ENCODE measurements at places on chromosomes 16 and 17.

DNA sequence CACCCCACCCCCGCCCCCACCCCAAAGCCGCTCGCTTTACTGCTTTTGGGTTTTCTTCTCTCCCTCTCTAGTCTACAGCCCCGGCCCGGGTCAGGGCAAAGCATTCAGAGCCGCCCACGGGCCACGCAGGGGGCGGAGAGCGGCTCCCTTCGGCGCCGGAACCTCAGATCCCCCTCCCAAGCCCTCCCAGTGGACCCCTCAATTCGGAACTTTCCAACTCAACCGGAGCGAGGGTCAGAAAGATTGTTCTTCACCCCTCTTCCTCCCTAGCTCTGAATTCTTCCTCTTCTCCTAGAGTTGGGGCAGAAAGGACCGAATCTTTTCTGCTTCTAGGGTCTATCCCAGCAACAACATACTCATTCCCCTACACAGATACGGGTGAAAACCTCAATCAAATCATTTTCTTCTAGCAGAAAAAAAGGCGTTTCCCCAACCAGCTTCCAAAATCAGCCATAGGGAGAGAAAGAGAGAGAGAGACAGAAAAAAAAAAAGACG is 1.0 kb downstream of the HOXB2 start:
- DNase-seq = no peak

- DNase-seq = no peak
These were observed 17.4 kb downstream of the CA4 start for GRCh38 chr17:60167065-60167741.

- no peak for DNase-seq
These were observed 512.4 kb upstream of the CDH11 start for GRCh38 chr16:65634291-65634690.

DNA sequence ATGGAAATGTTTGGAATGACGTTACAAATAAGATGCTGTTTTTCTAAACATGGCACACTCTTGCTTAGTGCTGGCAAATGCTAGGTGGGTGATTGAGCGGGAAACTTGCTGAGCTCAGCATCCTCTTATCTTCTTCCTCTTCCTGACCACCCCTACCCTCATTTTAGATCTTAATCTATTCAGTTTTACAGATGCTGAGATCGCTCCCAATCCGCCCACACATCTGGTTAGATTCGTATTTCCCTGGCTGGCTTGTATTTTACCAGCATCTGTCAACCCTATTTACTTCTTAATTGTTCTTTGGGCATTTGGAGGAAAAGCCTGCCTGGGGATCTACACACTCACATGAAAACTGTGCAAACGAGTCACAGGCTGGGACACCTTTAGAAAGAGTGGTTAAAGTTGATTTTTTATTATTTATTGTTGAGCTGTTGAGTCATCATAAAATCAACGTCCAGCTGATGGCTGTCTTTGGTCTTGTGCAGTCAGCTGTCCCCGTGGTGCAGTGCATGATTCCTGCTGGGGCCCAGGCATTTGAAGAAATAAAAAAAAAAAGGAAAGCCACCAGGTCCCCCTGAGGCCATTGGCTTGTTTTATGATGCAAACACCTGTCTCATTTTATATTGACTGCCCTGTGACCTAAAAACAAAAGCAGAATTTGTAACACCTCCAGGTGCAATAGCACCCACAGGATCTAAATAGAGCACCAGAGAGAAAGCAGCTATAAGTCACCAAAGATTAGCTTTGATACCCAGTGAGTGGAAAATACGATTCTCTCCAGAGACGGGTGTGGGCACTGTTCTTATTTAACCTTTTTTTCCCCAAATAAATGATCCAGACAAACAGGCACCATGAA is 258.6 kb downstream of the HS3ST3B1 start:
- no peak for DNase-seq

- no peak for DNase-seq
These were observed 55.9 kb downstream of the ZDHHC7 start for GRCh38 chr16:84955427-84955826.

DNA sequence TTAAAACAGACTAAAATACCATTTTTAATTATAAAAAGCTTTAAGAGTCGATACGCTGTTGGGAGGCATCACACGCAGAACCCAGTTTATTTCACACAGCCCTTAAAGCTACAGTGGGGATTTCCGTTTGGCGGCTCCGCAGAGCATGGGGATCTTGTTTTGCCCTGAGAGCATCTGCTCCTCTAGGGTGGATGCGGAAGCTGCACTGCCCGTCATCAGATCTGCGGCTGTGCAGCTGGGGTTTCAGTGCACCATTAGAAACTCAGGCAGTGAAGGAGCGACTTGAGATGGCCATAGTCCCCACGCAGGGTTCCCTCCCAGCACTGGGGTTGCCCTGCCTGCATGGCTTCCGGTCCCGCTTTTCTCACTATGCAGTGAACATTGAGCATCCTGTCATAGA is 62.2 kb upstream of the CHMP6 start:
- DNase-seq = no peak

- DNase-seq = no peak
These were observed 26.9 kb downstream of the VPS35 start for GRCh38 chr16:46662123-46662522.

DNA sequence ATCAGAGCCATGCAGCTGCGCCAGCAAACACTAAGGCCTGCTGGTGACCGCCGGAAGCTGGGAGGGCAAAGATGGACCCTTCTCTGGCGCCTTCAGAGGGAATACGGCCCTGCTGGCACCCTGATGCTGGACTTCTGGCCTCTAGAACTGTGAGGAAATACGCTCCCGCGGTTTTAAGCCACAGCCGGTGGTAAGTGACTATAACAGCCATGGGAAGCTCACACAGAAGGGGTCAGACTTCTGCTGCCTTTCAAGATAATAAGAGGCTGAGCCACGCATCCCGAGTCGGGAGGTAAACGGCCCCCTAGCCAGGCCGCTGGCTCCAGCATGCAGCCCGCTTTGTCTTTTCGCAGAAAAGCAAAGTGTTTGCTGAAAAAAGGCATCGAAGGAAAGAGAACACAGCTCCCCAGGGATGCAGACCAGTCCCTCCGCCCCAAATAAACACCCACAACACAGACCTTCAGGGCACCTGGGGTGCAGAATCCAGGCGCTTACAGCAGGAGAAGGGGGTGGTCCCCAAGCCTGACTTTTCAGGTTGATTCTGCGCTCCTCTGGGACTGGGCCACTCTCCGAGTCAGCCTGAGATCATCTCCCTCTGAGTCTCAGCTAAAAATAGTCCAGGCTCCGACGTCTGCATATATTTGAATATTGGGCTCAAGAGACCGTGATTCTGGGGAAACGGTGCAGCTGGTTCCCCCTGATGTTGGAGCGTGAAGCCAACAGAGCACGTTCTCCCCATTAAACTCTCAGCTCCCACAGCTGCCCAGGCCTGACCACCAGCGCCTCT is 89.7 kb downstream of the MGAT5B start:
- no peak for DNase-seq

GRCh38 chr17:51745993-51746392 is 412.5 kb downstream of the CA10 start:
- no peak for DNase-seq

DNA sequence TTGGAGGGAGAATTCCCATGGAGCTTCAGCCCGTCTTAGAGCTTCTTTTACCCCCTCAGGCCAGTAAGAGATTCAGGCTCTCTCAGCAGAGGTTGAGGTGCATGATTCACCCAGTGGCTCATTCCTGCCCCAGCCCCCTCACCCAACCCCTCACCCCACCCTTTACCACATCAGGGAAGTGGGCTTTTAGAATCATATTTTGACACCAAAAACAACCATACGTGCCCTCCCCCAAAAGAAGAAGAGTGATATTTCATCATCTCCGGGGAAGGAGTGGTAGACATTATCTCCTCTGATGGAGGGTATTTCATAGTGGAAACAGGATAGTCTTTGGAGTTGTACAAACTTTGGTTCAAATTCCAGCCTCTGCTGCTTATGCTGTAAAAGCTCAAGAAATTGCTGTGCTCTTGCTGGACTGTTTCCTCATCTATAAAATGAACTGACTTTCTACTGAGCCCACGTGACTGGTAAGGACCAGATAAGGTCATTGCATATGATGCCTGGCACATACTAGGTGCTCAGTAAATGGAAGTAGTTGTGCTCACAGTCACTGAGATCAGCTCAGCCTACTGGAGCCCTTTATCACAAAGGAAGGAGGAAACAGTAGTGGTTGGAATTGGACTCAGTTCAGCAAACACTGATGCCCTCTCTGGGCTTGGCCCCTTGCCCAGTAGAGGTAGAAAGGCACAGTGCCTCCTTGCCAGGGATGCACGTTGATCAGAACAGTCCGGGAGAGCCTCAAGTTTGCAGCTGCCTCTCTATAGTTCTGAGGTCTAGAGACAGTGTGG is 18.3 kb upstream of the CCL5 start:
- DNase-seq = no peak

- no peak for DNase-seq
These were observed 44.1 kb downstream of the CYB5D2 start for GRCh38 chr17:4187076-4187475.

DNA sequence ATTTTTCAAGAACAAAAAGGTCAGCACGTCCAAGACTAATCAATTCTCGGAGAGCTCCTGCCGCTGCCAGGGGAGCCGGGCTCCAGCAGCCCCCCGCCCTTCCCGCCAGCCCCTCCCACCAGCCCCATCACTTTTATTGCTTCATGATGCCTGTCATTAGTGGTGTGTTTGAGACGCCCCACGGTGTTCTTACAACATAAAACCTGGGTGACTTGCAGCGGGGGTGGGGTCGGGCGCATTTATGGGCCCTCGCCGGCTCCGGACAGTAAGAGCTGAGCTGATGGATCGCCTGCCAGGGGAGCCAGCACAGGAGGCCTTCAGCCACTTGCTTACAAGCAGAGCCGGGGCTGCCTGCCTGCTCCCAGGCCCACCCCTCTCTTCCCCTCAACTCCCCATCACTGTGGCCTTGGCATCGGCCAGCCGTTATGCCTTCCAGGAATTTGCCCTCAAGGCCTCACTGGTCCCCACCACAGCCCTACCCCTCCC is 82.9 kb upstream of the CBX4 start:
- DNase-seq = no peak

DNA sequence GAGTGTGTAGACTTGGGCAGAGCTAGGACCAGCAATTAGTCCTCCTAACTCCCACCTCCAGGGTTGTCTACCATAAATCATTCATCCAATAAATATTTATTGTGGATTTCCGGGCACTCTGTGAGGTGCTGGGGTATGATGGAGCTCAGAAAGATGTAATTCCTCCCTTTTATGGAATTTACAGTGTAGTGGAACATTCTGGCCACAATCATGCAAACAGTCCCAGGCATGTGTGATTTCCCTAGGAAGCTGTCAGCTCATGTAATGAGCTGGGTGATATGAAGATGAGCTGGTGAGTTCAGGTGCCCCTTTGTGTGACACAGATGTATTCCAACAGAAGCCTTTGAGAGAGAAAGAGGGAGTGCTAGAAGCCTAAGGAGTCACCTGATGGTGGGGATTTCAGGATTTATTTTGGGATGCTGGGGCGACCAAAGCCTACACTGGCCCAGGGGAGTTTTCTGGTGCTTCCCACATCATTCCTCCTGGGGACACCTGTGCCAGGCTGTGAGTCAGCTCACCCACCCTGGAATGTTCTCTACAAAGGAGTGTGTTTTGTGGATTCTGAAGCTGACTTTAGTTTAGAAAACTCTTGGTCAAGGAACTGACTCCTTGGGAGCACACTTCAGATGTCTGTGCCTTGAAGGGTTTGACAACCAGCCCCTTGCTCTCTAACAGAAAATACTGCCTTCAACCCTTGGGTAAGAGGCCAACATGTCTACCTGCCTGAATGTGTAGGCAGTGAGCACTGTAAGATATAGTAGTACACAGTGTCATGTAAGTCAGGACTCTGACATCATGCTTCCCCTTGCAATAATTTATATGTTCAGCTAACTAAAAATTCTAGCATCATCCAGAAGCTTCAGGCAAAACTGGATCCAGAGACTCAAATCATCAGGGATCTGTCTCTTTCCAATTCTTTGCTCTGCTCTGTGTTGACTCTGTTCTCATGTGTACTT is 42.9 kb downstream of the HS3ST4 start:
- no peak for DNase-seq

- DNase-seq = no peak
These were observed 22.4 kb downstream of the SREBF1 start for GRCh38 chr17:17814162-17815061.

- no peak for DNase-seq
These were observed 10.6 kb downstream of the KSR1 start for GRCh38 chr17:27466743-27467375.

- no peak for DNase-seq
These were observed 5.0 kb upstream of the ARHGAP17 start for GRCh38 chr16:25020112-25020631.

All from NCI-H187 treated with DMSO at 0.1 percent for 48 hours (cell line).